ENCODE measurements at places on chromosomes 2 and 18.

GRCh38 chr2:72669121-72669520 is 156.7 kb downstream of the EXOC6B start:
- no peak for DNase-seq

GRCh38 chr2:30231212-30231995 is at the start of gene LBH:
LBH (plus strand) TSS chr2:30231534; CDS start chr2:30231739, 205 bp downstream.
- DNase-seq: peak; percentile 43

DNA sequence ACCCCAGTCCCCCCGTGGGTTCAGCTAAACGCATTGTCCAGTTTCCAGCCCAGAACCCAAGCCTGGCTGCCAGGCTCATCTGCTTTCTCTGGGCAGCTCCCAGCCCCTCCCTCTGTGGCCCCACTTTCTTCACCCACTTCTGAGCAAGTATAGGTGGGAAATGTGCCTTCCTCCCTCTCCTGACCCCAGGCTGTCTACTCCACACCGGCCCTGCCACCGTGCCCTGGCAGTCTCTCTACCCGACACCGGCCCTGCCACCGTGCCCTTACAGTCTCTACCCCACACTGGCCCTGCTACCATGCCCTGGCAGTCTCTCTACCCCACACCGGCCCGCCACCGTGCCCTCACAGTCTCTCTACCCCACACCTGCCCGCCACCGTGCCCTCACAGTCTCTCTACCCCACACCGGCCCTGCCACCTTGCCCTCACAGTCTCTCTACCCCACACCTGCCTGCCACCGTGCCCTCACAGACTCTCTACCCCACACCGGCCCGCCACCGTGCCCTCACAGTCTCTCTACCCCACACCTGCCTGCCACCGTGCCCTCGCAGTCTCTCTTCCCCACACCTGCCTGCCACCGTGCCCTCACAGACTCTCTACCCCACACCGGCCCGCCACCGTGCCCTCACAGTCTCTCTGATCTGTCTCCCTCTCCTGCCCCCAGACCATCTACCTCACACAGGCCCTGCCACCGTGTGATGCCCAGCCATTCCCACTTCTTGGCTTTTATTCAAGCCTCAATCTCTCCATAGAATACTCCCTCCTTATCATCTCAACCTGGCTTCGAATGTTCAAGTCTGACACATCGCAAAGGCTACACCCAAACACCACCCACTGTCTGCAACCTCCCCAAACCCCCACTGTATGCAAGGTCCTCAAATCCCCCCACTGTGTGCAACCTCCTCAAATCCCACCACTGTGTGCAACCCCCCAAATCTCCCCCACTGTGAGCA is 108.9 kb downstream of the TPO start:
- no peak for DNase-seq

DNA sequence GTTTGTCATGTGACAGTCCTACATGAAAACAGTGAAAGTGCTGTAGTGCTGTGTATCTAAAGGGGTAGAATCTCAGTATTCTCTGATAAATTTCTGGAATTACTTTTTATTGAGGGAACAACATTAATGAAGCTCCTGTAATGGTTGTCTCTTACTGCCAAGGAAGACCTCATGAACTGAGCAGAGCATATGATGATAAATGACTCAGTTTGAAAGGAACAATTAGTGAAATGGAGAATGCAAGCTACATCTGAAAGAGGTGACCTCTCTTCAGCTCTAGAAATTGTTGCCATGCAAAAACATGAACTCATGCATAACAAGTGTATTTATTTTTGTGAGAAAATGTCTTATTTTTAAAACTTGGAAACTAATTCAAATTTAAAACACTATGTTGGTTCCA is 93.6 kb downstream of the SCN9A start:
- no peak for DNase-seq

GRCh38 chr2:43481927-43482542 is 113.8 kb downstream of the THADA start:
- no peak for DNase-seq

GRCh38 chr18:25915907-25916306 is 174.5 kb downstream of the SS18 start:
- DNase-seq: no peak

GRCh38 chr18:80154293-80154692 is 45.2 kb downstream of the ADNP2 start:
- DNase-seq: no peak

DNA sequence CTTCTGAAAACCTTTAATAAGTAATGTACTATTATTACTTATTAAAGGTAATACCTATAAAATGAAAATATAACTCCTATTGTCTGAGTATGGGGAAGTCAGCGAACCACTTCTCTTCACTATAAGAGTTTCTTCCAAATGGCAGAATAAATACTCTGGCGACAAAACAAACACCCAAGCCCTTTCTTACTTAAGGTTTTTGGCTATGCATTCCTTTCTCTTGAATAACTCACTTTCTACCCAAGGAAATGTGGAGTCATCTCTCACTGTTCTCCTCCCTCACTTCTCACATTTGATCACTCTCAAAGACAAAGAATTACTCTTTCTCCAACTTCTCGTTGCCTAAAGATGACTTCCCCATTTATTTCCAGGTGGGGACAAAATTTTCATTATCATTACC is 816.8 kb upstream of the CRIM1 start:
- DNase-seq: no peak

GRCh38 chr2:133378928-133379549 is 189.2 kb downstream of the NCKAP5 start:
- no peak for DNase-seq

DNA sequence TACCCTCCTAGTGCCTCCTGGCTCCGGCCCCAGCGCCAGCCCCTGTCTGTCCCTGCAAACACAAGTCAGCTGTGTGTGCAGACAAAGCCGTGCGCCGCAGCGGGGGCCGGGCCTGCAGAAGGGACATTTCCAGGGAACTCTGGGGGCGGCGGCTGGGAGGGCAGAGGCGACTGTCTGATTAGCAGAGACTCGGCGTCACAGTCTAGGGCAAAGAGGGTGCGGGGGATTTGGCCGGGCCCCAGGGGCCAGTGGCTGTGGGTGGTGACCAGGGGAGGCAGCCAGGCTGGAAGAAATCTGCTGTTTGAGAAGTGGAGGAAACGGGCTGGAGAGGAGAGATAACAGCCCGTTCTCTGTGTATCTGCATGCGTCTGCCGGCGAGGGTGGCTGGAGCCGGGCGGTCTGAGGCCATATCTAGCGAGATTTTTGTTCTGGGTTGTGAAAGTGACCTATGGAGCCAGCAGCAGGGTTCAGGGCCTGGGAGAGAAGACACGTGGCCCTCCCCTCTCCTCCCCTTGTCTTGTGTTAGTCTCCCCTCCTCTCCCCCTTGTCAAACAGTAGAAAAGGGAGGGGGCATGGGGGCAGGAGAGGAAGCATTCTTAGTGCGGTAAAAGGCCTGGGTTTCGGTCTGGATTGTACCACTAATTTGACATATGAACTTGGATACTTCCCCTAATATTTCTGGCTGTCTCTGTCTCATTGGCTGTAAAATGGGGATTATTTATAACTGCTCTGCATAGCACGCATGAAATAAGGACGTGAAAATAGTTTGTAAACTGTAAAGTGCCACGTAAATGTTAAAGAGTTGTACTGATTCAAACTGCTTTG is 169.4 kb downstream of the SMAD7 start:
- no peak for DNase-seq

DNA sequence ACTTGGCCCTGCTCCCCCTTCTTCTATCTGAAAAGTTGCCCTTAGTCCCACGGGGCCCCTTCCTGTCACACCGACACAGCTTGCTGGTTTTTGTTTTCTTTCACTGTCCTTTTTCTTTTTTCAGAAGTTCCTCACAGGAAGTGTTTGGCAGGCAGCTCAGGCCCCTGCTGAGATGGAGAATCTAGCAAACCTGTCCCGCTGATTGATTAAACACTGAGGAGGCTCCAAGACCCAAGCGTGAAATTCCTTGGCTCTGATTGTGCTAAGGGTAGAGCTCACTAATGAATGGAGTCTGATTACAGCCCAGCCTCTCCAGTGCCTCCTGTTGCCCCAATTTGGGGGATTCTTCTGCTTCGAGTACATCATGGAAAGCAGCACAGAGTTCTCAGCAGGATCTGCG is 365.9 kb upstream of the MEX3C start:
- DNase-seq: no peak

DNA sequence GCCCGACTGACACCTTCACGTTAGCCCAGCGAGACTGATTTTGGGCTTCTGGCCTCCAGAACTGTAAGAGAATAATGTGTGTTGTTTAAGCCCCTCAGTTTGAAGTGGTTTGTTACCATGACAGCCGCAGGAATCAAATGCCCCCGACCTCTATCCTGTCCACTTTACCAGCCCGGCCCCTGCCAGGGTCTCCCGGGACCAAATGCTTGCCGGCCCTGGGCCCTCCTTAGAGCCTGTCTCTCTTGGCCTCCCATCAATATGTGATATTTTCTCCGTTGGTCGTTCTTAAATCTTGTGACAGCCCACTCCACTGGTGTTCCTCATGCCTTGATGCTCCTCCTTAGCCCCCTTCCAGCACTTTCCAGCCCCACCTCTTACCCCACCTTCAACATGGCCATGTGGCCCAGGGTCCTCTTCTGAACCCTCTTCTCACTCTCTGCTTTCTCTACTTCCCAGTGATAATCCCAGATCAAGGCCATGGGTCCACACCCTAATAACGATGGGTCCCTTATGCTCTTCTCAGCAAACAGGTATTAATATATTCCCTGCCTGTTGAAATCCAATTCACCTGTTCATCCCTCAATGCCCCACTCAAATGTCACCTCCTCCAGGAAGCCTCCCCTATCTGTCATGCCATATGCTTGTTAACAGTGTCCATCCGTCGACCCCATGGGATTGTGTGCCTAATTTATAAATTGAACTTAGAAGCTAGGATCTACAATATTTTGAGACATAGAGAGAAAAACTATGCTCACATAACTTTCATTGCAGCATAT is 192.8 kb downstream of the ZFP36L2 start:
- DNase-seq: no peak

- no peak for DNase-seq
Measured at GRCh38 chr2:42590176-42590575, 21.7 kb downstream of the MTA3 start.

DNA sequence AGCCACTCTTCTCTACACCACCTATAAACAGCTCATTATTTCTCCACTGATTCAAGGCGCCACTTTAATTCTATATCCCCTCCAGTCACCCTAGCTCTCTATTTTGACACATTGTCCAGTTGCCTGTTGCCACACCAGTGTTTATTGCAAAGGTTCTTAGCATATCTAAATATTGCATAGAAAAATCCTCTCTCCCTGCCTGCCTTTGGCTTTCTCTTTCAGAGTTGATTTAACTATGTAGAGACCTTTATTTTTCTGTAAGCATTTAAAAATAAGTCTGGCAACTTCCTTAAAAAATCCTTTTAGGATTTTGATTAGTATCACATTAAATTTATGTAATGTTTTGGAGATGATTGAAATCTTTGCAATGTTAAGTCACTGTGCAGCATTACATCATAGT is 47.9 kb upstream of the B3GNT7 start:
- DNase-seq: no peak

GRCh38 chr2:208413931-208414330 is 7.3 kb downstream of the PTH2R start:
- no peak for DNase-seq

DNA sequence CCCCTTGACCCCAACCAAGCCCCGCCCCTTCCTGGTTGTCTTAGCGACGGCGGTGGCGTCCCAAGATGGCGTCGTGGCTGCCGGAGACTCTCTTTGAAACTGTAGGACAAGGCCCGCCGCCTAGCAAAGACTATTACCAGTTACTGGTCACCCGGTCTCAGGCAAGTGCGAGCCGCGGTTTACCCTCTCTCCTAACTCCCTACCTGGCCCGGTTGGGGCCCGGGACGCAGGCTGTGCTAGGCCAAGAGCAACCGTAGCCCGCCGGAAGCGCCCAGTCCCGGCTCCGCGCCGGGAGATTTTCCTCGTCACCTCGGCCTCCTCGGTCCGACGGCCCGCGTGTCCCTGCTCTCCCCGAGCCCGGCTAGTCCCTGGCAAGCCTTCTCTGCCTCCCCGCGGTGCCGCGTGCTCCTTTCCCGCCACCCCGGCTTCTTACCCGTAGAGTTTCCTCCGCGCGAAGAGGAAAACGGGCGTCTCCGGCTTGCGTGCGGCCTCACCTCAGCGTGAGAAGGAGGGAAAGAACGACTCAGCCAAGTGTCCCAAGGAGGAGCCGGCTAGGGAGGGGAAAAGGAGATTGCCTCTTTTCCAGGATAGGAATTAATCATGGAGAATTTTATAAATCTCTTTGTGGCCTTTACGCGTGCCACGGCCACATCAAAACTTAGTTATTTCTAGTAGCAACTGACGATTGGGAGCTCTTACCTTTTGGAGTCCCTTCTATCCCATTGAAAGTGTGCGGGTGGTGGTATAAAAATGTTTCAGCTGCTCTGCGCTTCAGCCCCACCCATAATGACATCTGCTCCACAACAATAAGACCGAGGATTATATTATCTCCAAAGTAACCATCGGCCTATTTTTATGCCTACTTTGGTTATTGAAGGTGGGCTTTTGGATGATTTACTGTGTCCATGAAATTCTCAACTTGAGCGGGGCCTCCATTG is at the start of gene FBXO36:
Gene FBXO36, plus strand, starts transcription at position 55 of the 938 bp plus-strand sequence. Its CDS starts 11 bp downstream, at position 66.
- DNase-seq: peak; percentile 85

DNA sequence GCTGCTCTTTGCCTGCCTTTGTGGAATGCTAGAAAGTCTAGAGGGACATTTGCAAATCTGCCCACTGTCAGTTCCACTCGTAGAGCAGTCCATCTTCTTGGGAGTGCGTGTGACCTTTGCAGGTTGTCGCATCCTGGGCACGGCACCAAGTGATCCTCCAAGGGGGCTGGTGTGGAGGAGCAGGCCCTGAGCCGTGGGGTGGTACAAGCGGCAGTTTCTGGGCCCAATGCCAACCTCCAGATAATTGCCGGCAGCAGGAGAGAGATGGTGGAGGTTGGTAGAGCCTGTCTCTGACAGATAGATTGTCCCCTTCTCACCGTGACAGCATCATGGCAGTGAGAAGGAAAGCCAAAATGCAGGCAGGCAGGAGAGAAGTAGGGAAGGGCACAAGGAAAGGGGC is 150.7 kb upstream of the SLC14A2 start:
- DNase-seq: peak; percentile 66

DNA sequence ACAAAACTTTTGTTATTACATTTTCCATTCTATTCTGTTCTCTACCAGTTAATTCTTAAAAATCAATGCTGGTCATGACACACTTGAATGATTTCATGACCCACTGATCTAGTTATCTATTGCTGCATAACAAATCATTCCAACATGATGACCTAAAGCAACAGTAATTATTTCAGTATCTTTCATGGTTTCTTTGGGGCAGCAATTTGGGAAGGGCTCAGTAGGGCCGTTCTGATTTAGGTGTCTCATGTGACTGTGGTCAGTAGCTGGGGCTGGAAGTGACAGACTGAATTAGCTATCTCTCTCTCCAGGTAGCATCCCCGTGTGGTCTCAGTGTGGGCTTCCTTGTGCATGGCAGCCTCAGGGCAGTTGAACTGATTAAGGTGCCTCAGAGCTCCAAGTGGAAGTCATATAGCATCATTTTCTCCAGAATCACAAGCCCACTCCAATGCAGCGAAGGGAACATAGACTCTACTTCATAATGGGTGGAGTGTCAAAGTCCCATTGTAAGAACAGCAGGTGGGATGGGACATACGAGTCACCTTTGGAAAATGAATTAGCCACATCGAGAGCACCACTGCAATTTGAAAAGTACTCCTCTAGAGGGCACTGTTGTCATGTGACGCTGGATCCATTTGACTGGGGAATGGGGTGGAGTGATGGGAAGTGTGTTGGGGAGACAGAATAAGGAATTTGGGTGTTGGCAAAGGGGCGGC is 39.1 kb upstream of the FAM136A start:
- DNase-seq: peak; percentile 45
